ENCODE measurements at places on chromosomes 3 and 15.

DNA sequence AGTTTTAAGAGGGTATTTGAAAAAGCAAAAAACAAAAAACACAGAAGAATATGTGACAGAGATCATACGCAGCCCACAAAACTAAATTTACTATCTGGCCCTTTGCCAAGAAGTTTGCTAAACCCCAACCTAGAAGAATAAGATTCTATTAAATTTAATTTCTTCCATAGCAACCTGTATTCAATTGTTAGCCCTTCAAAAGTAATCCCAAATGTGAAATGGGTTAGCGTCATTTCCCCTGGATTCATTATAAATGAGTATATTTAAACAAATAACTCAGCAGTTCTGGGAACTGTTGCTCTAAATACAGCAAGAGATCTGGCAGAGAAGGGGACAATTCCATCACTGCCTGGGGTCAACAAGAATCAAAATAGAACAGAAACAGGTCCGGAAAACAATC, 56.8 kb downstream of the CERS3 start:
- no peak for DNase-seq

- no peak for DNase-seq
Observed at GRCh38 chr3:53155760-53156159, 5.2 kb upstream of the PRKCD start.

DNA sequence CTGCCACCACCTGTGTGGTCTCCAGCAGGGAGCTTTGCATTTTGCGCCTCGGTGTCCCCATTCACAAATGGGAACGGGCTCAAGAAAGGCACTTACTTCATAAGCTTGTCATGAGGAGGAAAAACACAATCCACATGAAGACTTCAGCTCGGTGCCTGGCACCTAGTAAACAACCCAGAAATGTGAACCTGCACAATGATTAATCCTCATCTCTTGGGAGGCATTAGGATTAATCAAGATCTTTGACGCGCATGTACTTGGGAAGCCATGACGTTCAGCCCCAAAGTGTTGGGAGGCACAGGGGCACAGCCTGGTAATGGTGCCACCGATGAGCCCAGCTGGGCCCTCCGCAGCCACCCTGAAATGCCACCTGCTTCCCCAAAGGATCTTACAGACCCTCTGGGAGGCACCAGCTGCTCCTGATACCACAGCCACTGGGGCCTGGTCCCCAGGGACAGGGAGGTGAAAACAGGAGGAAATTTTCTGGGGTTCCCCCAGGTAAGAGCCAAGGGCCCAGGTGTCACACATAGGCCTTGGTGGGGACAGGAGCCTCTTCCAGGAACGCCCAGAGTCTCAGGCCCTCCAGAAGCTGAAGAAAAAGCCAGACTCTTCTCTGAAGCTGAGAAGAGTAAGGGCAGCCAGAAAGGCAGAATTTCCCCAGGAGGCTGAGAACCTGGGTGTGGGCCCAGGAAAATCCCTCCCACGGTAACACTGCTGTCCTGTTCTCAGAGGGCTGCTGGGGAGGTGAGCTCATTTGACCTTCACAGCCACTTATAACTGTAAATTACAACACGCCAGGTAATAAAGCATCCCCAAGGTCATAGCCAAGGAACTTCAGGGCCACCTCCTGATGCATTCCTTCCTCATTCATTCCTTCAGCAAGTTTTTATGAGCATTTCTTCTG, 507.5 kb downstream of the SHQ1 start:
- no peak for DNase-seq

- DNase-seq: peak; percentile 65
Observed at GRCh38 chr3:37973246-37974054, 17.1 kb upstream of the VILL start.

- DNase-seq: no peak
Observed at GRCh38 chr15:82165948-82166376, 96.6 kb downstream of the EFL1 start.

DNA sequence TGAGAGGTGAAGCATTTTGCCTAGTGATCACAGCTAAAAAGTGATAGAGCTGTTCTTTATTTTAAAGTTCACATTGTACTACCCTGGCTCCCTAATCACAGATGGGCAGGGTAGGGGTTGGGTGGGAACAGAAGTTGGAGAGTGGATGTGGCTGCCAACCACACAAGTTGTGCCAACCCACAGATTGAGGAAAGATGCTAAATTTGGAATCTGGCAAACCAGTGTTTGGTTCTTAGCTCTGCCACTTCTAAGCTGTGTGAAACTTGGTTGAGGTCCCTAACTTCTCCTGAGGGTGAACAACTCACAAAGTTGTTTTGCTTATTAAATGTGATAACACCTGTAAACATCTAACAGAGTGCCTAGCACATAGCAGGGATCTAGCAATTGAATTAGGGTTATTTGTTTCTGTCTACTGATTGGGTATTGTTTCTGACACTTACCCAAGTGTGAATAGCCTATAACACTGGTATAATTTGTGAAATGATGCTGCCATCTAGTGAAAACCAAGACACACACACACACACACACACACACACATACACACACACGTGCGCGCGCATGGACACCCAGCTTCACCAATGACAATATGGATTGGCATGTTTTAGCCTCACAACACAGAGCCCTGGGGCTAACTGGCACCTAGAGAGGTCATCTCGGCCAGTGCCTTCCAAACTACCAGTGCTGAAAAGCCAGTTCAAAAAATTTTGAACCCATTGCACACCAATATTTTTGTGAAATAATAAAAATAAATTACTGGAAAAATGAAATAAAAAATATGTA, 25.3 kb downstream of the ADGRG7 start:
- DNase-seq: no peak

DNA sequence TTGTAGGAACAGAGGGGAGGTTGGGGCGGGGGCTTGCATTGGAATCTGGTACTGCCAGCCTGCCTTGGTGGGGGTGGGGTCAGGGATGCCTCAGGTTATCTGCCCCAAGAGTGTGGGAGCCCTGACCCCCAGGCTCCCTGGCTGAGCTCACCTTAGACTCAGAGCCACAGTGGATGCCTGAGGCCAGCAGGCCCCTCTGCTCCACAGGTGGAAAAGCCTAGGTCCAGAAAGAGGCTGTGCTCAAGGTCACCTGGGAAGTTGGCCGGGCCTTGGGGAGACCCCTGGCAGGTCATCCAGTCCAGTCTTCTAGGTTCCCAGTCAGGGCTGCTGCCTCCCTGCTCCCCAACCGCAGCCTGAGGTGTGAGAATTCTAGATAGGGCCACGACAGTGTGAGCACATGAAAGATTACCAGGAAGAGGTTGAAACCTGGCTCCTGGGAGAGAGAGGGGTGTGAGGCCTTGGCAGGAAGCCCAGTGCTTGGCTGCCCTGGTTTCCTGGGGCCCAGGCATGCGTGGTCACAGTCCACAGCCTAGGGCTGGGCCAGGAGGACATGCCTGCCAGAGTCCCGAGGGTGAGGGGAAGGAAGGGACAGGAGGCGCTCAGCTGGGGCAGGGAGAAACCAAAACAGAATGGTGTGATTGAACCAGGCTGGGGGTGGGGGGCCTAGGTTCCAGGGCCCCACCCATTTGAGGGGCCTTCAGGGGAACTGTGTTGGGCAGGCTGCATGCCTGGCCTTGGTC, 4.9 kb downstream of the HDAC11 start:
- DNase-seq: no peak

DNA sequence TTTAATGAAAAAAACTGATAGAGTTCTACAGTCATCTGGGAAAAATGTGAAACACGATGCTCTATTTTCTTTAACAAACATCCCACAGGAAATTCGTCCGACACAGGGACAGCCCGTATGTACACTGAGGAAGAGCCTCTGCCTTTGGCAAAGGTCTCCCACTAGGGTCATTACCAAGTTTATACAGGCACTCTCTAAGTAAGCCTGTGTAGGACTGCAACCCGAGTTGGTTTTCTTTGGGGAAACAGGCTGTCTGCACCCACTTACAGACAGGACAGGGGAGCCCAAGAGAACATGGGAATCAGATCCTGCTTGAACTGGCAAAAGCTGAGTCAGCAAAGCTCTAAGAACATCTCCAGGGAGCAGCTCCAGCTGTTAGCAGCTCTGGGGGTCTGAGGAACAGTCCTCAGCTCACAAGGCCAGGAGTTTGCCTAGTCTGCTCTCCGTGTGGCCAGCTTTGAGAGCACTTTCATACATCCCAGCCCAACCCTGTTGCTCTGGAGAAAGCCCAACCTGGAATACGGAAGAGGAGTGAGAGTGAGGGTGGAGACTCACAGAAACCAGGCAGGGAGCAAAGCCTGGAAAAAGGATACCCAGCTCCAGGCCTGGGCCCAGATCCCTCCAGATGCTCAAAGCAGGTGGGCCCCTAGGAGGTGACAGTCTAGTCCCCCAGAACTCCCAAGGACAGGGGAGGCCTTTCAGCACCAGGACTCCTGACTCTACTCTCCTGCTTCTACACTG, 1.9 kb downstream of the TBC1D2B start:
- DNase-seq: peak; percentile 23

GRCh38 chr3:111846039-111846438, 13.0 kb upstream of the PHLDB2 start:
- no peak for DNase-seq

GRCh38 chr3:128567705-128568356, 74.8 kb upstream of the GATA2 start:
- no peak for DNase-seq

DNA sequence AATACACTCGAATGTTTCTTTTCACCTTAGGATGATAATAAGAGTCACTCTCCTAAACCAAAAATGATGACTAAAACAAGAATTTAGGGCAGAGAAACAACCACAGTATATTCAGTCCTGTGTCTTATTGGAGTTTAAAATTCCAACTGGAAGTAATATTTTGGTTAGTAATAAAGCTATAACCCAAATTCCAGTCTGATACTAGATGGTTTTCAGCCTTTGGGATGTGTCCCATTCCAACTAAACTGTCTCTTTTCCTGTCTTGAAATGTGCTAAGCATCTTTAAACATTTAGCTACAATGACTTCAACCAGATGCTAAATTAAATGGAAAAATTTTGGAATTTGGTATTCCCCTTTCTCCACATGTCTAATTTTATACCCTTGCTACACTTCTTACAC, 510.0 kb downstream of the ROBO1 start:
- DNase-seq: no peak

GRCh38 chr15:78070049-78070700, 7.3 kb downstream of the TBC1D2B start:
- no peak for DNase-seq

DNA sequence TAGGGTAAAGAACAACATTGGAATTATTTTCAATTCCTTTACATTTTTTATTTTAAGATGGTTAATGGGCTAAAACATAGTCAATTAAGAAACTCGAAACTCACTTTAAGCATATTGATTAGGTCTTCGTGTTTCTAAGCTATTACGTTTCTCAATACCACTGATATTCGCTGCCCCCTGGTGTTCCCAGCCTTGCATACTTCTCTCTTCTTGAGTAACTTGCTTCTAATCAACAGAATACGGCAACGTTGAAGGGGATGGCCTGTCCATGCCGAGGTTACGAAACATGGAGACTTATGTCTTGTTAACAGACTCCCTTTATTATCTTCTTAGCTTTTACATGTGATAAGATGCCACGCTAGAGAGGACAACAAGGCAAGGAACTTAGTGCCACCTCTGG, 43.6 kb downstream of the ROBO1 start:
- no peak for DNase-seq

- no peak for DNase-seq
Observed at GRCh38 chr15:60744826-60745460, 266.0 kb upstream of the ICE2 start.

GRCh38 chr15:81146466-81146865, 12.4 kb downstream of the CFAP161 start:
- DNase-seq: no peak

DNA sequence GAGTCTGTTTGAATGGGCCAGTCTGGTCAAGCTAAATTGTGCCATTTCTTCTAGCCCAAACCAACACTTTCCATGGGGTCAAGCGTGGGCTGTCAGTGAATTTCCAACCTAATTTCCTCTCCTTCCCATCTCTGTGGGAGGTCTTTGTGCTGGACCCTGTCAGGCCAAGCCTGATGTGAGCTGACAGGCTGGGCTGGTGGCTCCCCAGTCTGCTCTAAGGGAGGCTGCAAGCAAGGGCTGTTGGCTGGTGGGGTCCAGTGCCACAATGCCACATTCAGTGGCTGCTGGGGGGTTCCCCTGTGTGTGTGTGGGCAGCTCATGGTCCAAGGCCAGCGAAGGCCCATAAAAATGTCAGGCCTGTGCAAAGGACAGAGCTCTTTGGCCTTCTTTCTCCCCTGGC, 216.1 kb downstream of the OPA1 start:
- DNase-seq: no peak

- peak; percentile 67 for DNase-seq
Observed at GRCh38 chr15:70101459-70102113, 3.9 kb upstream of the TLE3 start.

DNA sequence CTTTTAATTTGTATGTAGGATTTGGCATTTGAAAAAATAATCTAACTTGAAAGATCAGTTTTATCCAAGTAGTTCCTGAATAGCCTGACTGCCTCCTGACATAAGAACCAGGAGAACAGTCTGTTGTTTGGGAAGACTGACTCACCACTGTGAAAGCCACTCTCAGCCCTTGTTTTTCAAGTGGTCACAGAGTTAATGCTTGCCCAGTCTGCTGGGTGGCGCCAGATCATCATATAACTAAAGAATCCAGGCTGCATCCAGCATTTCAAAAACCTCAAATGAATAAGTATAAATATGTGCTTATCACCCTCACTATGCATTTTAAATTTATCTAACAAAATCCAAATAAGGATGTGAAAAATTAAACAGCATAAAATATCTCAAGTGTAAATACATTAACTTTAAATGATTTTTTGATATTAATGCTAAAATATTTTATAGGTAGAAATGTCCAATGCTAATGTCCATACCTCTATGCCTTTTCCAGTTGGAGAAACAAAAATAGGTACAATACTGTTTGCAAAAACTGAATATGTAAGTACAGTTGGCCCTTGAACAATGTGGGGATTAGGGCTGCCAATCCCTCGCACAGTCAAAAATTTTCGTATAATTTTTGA, 26.9 kb upstream of the ZBBX start:
- peak; percentile 3 for DNase-seq

GRCh38 chr3:10768708-10769394, 47.2 kb upstream of the SLC6A11 start:
- no peak for DNase-seq

- no peak for DNase-seq
Observed at GRCh38 chr15:101560722-101561583, 71.4 kb upstream of the PCSK6 start.

DNA sequence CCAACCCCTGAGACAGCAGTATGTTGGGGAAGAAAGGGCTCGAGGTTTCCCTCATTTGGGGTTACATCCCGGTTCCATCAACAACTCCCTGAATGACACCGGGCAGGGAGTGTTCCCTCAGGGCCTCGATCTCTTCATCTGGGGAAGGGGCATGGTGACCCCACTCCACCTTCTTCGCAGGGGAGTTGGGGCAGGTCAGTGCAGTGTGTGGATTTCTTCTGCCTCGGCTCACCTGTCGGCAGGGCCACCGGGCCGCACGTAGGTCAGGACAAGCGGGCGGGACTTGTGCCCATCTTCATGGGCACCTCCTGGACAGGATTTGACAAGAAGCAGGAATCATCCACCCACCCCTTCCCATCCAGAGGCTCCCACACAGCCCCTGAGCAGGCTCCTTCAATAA, 17.4 kb downstream of the GRIP2 start:
- no peak for DNase-seq

DNA sequence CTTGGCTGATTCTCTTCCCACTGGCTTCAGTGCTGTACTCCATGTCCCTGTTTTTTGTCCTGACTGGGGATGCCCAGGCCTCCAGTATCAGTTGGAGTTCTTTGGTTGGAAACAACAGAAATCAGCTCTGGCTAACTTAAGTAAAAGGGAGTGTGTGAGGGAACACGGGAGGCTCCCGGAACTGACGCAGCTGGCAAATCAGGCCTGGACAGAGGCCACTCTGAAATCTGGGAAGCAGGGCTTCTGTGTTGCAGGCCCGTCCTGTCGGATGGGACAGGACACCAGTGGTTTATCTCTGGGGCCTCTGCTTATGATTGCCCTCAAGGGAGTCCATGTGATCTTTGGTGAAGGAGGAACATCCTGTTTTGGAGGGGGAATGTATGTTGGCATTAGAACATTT, 124.3 kb downstream of the CHCHD6 start:
- DNase-seq: no peak

Data from NCI-H1694 (cell line).